Fibroblast of mammary gland (primary cell): ENCODE measurements at places on chromosomes 13 and 19.

GRCh38 chr19:53991224-53992113, at the start of gene CACNG6:
Gene CACNG6 (plus strand): TSS chr19:53991637. CDS start chr19:53992878, 1,241 bp downstream.
- DNase-seq, result no peak

GRCh38 chr13:27055526-27055925, 116.1 kb downstream of the USP12 start:
- no peak for DNase-seq

GRCh38 chr19:13825489-13826441, 30.5 kb downstream of the ZSWIM4 start:
- DNase-seq, result no peak

DNA sequence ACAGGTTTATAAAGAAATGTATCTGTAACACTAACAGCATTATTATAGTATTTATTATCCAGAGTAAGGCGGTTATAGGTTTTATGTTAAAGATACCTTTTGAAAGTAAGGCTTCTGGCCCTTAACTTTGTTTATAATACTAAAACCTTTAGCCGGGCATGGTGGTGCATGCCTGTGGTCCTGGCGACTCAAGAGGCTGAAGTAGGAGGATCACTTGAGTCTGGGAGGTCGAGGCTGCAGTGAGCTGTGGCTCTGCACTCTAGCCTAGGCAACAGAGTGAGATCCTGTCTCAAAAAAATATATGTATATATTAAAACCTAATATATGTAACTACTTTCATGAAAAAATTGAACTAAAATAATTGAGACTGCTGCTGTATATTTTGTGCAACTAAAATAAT, 98.7 kb upstream of the KLF5 start:
- DNase-seq, result no peak

- no peak for DNase-seq
Measured at GRCh38 chr13:97262058-97262457, 39.9 kb downstream of the MBNL2 start.

DNA sequence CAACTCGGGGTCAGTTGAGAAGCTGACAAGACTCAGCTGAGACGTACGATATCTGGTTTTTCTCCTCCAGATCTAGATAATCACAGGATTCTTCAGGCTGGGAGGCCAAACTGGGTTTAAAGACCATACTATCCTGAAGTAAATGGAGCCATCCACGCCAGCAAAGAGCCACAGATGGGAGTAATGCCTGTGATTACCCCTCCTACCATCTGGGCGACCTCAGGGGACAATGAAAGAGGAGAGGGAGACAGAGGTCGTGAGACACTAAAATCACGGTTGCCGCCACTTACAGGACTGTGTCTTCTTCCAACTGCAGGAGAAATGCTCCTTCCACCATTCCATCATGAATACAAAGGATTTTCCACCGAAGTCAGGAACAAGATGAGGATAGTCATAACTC, 3.1 kb upstream of the NLRP13 start:
- DNase-seq, result no peak

- DNase-seq, result peak; percentile 17
Measured at GRCh38 chr19:57171551-57172081, 4.3 kb upstream of the DUXA start.

GRCh38 chr13:94548821-94549231, 47.1 kb downstream of the TGDS start:
- peak; percentile 39 for DNase-seq

- no peak for DNase-seq
Measured at GRCh38 chr19:16207490-16208025, 9.8 kb downstream of the AP1M1 start.

GRCh38 chr19:31913103-31913661, 432.2 kb upstream of the ZNF507 start:
- no peak for DNase-seq

DNA sequence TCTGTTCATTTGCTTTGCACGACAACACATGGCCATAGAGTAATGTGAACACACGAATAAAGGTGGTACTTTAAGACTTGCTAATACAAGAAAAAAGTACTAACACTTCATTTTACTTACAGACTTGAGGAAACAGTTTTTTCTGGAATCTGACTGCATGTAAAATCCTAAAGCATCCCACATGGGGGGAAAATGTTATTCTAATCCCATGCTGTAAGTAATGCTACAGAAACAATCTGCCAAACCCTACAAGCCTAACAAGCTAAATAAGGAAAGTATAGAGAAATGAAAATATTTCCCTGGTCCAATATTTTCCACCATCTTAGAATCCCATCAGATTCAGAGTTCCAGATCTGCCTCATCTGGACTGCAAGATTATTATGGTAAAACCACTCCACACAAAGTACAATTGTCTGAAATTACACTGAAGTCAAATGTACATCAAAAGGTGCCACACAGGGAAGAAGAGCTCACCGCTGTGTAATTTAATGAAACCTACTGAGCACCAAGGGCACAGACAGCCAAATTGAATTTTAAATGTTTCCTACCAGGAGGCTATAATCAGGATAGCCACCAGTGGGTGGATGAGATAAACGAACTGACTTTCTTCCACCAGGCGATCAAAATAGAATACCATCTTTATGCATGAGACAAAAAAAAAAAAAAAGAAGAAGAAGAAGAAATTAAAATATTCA, 22.0 kb downstream of the LHFPL6 start:
- no peak for DNase-seq

- no peak for DNase-seq
Measured at GRCh38 chr13:68023838-68024581, 793.9 kb upstream of the PCDH9 start.

GRCh38 chr13:77384999-77385398, 58.1 kb upstream of the MYCBP2 start:
- peak; percentile 11 for DNase-seq

GRCh38 chr19:32866564-32867265, 2.9 kb downstream of the SLC7A9 start:
- no peak for DNase-seq

DNA sequence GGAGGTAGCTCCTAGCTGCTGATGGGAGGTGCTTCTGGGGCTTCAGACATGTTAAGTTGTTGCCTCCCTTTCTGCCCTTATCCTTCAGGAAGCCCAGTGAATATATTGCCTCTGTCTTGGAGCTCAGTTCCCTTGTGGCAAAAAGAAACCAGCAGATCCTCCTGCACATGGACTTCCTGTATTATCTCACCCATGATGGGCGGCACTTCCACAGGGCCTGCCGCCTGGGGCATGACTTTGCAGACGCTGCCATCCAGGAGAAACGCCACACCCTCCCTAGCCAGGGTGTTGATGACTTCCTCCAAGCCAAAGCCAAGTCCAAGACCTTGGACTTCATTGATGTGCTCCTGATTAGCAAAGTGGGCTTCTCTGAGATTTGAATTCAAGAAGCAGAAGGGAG, 6.0 kb upstream of the CYP4F12 start:
- no peak for DNase-seq

- DNase-seq, result no peak
Measured at GRCh38 chr13:76619631-76620030, 266.6 kb downstream of the KCTD12 start.

DNA sequence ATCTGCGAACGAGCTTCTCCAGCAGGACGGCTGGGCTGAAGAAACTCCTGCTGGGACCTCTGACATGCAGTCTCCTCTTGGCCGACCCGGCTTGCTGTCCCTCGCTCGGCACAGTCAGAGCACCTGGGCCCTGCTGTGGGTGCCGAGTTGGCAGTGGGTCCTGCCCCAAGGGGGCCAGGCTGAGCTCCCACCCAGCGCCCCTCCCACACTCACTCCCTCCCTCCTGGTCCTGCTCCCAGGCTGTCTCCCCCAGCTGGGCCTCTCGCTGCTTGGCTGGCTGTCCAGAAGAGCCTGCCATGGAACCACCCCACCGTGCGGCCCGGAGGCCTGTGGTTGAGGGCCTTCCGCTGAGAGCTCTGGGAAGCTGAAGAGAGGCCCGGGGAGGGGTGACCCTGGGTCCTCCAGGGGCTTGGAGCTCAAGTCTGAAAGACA, 6.0 kb downstream of the AKT2 start:
- peak; percentile 62 for DNase-seq

DNA sequence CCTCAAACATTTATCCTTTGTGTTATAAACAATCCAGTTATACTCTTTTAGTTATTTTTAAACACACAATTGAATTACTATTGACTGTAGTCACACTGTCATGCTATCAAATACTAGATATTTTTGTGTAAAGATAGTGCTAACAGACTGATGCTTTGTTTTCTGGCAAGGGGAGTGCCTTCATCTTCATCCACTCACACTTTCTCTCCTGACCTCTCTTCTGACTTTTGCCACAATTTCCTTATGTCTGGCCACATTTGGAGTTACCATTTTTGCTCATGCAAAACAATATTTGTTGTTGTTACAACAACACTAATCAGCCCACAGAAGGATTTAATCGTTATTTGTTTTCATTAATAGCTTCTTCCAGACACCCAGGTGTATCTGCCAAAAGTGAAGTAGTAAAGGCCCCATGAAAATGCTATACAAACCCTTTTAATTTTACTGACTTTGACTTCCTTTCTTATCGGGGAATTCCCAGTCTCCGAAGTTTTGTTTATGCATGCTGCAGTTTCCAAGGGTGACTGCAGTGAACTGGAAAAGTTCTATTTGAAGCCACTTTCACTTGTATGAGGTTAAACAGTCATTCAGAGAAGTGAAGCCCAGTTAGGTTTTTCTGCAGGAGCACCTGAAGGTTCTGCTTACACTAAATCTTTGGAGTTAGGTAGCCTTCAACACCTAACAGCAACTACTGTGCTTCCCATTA, 66.1 kb upstream of the FRY start:
- no peak for DNase-seq

- no peak for DNase-seq
Measured at GRCh38 chr13:53098455-53098854, 69.8 kb downstream of the OLFM4 start.

GRCh38 chr13:23449398-23450162, 16.1 kb upstream of the SACS start:
- no peak for DNase-seq

DNA sequence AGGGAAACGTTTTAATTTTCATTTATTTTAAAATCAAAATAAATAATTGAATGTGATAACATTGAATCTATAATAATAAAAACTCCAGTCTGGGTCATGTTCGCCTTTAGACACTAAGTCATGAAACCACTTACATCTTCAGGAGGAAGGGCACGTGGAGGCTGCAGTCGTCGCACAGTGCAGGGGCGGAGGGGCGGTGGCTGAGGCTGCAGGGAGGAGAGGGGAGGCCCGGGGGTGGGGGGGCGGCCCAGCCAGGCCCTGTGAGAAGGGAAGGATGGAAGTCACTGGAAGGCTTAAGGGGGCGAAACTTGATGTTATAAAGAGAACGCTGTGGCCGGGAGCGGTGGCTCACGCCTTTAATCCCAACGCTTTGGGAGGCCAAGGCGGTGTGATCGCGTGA, 14.9 kb upstream of the LATS2 start:
- peak; percentile 13 for DNase-seq

DNA sequence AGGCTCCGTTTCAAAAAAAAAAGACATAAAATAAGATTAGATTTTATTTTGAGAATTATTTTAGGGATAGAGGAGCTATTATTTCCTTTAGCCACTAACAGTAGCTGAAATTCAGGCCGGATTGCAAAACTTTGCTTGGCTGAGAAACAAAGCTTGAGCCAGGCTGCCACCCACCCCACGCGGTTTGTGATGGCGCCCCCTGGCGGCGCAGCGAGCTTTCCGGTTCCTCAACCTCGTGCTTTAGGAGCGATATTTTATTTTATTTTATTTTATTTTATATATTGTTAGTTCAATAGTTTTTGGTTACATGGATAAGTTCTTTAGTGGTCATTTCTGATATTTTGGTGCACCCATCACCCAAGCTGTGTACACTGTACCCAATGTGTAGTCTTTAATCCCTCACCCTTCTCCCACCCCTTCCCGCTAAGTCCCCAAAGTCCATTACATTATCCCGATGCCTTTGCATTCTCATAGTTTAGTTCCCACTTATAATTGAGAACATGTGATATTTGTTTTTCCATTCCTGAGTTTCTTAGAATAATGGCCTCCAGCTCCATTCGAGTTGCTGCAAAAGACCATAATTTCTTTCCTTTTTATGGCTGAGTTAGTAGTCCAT, 19.8 kb upstream of the CEACAM4 start:
- peak; percentile 16 for DNase-seq

DNA sequence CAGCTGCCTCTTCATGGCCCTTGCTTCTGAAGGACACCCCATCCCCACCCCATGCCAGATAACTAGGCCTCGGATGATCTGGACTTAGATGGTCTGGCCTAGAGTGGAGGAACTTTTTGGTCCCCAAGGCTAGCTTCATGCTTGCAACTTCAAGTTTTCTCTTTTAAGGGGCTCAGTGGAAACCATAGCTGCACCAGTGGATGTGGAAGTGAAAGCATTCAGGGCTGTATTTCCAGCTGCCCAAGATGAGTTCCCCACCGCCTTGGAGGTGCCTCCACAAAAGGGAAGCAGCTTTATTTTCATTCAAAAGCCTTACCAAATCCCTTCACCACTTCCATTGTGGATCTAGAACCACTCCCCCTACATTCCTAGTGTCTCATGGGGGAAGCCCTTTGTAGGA, 17.6 kb upstream of the GSX1 start:
- no peak for DNase-seq

GRCh38 chr19:40523322-40524047, 53.2 kb upstream of the SHKBP1 start:
- peak; percentile 47 for DNase-seq

- no peak for DNase-seq
Measured at GRCh38 chr19:4453232-4454179, 4.1 kb downstream of the UBXN6 start.

- peak; percentile 71 for DNase-seq
Measured at GRCh38 chr13:37023871-37024270, 23.3 kb downstream of the EXOSC8 start.

- DNase-seq, result no peak
Measured at GRCh38 chr19:6864325-6864940, 22.9 kb upstream of the ADGRE1 start.

DNA sequence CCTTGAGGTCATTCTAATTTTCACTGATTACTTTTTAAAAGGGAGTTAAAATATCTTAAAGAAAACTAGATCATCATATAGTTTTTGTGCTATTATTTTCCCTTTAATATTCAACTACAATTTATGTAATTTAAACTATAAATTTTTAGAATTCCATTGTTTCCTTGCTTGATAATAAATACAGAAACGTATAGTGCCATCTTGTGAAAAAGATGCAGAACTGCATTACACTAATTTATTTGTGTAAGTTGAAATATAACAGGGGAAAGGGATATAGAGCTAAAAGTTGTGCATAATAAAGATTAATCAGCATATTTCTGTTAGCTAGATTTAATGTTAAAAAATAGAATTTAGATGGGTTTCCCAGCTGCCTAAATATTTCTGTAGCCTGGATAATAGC, 61.5 kb upstream of the TDRD3 start:
- DNase-seq, result peak; percentile 23

DNA sequence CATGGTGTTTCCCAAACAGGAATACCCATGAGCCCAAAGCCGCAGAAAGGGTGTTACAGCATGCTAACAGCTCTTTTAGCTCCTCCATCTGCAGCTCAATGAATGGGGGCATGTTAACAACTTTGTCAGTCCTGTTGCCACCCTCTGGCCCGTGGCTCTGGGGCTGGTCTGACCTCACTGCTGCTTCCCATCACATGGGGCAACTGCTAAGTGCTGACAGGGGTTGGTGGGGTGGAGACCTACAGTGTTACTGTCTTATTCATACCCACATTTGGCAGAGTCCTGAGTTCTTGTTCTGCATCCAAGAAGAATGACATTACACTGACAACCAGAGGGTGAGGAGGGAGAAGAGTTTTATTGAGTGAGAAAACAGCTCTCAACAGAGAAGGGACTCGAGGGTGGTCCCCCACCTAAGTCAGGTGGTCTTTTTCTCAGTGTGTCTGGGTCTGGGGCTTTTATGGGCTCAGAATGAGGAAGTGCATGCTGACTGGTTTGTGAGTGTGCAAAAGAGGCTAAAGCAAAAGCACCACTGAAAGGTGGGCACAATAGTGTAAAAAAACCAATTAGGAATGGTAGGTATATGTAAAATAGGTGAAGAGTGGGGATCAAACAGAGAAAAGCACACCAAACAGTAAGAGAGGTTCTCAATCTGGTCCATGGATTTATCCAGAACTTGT, 1952.0 kb upstream of the PCDH20 start:
- DNase-seq, result peak; percentile 6
